ENCODE measurements at places on chromosomes 7 and 10.

- DNase-seq: peak; percentile 4
These were observed 63.6 kb downstream of the CCDC186 start for GRCh38 chr10:114110174-114110972.

DNA sequence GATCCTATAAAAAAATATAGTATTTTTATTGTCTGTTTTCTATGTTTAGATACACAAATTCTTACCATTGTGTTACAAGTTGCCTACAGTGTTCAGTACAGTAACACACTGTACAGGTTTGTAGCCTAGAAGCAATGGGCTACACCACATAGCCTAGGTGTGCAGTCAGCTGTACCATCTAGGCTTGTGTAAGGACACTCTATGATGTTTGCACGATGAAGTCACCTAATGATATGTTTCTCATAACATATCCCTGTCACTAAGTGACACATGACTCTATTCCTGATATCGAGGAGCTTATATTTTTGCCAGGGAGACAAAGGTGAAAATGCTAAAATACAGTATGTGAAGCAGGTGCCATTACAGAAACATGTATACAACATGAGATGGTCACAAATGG is 18.6 kb downstream of the ZNF25 start:
- DNase-seq: no peak

GRCh38 chr7:56063500-56063881 is 595 bp upstream of the SUMF2 start:
- DNase-seq: no peak

- no peak for DNase-seq
These were observed 5.5 kb upstream of the IRF5 start for GRCh38 chr7:128931965-128932861.

DNA sequence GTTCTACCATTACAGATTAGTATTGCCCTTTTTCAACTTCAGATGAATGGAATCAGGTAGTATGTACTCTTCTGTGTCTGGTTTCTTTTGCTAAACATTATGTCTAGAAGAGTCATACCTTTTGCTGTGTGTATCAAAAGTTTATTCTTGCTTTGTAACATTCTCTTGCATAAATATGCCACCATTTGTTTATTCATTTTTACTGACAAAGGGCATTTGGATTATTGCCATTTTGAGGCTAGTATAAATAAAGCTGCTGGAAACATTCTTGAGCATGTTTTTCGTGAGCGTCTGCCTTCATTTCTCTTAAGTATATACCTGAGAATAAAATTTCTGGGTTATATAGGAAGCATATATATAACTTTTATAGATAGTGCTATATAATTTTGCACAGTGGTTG is 121.7 kb upstream of the CSTF2T start:
- no peak for DNase-seq

- no peak for DNase-seq
These were observed 27.4 kb upstream of the INPP5A start for GRCh38 chr10:132510174-132510611.

DNA sequence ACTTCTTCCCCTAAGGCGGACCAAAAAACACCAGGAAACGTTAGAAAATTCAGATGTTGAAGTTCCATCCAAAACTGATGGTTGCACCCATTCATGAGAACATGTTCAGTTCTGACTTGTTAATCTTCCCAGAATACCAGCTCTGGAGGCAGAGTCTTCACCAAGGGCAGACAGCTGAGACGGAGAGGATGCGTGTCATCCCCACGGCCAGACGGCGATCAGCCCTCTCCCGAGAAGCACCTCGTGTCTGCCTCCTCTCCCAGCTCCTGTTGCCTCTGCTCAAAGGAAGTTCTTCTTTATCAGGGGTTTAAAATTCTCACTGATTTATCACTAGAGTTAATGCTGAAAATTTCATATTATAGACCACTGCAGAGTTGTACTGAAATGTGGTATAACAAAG is 269.7 kb downstream of the ZMYND11 start:
- peak; percentile 23 for DNase-seq

DNA sequence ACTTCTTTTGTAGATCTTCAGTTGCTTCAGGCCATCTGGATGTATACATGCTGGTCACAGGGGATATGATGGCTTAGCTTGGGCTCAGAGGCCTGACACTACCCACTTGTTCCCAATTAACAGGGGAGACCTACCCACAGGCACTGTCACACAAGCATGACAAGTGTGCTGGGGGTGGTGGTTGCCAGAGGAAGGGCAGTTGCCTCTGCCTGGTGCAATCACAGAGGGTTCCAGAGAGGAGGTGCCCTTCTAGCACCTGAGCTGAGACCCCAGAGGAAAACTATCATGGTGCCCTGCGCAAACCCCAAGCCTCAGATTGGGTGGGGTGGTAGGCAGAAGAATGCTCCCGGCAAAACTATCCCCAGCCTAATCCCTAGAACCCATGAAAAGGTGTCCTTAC is 65.6 kb upstream of the NANOS1 start:
- no peak for DNase-seq

DNA sequence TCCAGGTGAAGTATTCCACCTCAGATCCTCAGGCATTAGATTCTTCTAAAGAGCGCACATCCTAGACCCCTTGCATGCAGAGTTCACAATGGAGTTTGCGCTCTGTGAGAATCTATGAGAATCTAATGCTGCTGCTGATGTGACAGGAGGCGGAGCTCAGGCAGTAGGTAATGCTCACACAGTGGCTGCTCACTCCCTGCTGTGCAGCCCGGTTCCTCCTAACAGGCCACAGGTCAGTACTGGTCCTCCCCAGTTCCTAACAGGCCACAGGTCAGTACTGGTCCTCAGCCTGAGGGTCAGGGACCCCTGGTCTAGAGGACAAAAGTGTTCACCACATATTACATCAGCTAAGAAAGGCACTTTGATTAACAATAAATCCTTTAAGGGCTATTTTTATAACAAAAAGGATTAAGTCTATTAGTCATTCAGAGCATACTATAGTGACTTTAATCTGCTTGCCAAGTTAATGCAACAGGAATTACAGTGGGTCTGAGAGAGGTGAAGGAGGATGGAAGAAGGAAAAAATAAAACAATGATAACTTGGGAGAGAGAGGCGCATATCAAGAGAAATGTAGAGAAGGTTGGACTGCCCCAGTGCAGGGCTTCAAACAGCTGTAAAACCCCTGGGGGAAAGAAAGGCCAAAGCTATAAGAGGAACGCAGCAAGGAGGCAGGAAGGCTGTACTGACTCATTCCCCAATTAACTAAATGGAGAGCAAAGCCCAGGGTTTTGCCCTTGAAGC is 49.2 kb downstream of the CUL2 start:
- DNase-seq: peak; percentile 71

DNA sequence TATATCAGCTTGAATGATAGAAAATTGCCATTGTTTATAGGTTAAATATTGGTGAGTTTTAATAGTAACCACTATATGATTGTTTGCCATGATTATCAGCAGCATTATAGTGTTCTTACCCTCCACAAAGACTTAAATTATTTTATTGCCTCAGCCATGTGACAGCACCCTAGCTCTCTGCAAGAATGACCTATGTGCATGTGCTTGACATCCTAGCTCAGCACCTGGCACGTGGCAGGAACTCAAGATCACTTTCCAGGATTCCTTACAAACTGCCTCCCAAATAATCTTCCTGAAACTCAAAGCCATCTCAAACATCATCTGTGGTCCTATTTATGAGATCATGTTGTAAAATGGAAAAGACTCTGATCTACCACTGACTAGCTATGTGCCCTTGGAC is 68.1 kb upstream of the ANKRD30A start:
- no peak for DNase-seq
